ENCODE measurements at places on chromosomes 16 and 17.
A peak's percentile ranks its signal among the peaks of the same experiment; 100 is the strongest.

DNA sequence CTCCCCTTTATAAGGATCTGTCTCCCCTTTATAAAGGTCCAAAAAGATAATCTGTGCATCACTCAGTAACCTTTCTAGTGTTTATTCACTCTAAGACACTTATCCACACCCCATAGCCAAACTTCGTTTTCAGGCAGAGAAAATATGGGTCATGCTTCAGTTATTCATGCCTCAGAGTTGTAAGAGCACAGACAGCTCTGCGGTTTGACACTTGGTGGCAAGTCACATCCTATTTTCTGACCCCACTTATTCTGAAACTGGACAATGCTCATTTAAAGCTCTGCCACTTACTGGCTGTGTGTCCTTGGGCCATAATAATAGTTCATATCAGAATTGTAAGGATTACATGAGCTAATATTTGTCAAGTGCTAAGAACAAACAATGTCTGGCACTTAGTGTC, 2.0 kb upstream of the KRTAP2-1 start:
- DNase-seq = no peak

DNA sequence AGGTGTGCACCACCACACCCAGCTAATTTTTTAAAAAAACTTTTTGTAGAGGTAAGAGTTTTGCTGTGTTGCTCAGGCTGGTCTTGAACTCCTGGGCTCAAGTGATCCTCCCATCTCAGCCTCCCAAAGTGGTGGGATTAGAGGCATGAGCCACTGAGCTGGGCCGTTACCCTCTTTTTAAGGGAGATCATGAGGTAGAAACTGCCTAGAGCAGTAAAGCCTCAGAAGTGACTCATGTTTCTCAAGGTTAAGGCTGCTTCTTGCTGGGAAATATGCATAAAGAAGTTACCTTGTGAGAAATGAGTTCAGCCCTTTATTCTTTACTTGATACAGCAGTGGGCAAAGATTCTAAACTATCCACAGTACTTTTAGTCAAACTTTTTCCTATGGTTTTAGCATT, 38.2 kb downstream of the GRB2 start:
- peak; percentile 30 for DNase-seq

DNA sequence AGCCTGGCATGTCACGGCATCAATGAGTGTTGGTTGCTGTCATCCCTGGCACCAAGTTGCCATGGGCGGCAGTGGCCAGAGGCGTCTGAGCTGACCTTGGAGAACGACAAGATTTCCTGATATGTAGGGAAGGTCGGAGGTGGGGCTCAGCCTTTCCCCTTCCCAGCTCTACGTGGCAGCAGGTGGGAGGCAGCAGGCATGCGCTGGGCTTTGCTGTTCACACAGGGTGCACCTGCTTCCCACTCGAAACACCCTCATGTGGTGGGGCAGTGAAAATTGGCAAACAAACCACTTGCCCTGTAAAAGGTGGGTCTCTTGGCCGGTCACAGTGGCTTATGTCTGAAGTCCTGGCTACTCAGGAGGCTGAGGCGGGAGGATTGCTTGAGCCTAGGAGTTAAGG, 12.3 kb upstream of the TFAP4 start:
- no peak for DNase-seq

- no peak for DNase-seq
Observed at GRCh38 chr16:51151961-51152663, 1.0 kb upstream of the SALL1 start.

DNA sequence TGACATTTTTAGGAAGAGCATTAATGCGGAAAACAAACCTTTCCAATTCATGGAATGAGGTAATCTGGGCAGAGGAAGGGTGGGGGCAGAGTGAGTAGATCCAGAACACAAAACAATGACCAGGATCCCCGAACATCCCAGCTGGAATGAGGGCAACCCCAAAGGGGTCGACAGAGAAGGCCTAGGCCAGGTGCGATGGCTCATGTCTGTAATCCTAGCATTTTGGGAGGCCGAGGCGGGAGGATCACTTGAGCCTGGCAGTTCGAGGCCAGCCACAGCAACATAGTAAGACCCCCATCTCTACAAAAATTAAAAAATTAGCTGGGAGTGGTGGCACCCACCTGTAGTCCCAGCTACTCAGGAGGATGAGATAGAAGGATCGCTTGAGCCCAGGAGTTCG, 64.7 kb downstream of the ZFHX3 start:
- no peak for DNase-seq

- no peak for DNase-seq
Observed at GRCh38 chr16:626787-627453, 3.9 kb upstream of the WFIKKN1 start.

DNA sequence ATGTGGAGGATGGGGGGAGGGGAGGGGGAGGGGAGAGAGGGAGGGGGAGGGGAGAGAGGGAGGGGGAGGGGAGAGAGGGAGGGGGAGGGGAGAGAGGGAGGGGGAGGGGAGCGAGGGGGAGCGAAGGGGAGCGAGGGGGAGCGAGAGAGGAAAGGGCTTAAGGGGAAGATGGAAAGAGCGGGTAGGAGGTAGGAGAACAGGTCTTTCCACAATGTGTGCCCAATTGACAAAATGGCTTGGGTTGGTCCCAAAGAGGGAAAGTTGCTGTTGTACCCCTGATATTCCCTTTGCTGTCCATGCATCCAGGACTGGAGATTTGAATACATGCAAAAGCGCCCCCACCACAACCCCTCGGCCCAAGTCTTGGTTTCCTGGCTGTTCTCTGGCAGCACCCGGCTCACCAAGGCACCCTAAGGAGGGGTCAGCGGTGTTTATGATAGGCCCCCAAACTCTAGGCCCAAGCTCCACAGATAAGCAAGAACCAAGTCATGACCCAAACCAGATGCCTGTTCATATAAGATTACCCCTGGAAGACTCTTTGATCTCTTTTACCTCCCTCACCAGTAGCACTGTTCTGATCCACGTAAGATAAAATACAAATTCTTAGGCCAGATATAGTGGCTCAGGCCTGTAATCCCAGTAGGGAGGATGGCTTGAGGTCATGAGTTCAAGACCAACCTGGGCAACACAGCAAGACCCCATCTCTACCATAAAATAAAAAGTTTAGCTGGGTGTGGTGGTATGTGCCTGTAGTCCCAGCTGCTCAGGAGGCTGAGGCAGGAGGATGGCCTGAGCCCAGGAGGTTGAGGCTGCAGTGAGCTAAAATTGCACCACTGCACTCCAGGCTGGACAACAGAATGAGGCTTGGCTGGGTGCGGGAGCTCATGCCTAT, 119.6 kb downstream of the ZFHX3 start:
- DNase-seq = no peak

DNA sequence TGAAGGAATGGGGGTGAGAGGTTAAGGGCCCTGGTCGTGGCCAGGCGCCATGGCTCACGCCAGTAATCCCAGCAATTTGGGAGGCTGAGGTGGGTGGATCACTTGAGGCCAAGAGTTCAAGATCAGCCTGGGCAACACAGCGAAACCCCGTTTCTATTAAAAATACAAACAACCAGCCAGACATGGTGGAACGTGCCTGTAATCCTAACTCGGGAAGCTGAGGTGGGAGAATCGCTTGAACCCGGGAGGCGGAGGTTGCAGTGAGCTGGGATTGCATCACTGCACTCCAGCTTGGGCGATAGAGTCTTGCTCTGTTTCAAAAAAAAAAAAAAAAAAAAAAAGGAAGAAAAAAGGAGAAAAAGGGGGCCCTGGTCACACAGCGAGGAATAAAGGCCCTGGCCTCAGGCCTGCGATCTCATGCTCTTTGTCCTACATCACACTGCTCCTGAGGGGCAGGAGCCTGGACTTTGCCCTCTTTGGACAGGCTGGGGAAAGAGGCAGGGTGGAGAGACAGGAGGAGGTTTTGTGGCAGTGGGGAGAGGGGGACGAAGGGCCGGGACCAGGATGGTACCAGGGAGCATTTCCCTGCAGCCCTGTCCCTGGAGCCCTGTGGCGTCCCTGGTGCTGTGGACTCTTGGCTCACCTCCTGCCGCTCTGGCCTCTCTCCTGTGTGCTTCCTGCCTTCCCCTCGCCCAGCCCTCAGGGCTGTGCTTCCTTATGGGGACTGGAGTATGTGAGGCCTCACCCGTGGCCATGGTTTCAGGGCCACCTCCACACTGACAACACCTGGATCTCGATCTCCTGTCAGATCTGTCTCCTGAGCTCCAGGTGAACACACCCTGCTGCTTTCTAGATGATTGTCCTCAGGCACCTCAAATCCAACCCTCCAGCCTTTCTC, 19.7 kb upstream of the SLC25A19 start:
- DNase-seq = no peak

DNA sequence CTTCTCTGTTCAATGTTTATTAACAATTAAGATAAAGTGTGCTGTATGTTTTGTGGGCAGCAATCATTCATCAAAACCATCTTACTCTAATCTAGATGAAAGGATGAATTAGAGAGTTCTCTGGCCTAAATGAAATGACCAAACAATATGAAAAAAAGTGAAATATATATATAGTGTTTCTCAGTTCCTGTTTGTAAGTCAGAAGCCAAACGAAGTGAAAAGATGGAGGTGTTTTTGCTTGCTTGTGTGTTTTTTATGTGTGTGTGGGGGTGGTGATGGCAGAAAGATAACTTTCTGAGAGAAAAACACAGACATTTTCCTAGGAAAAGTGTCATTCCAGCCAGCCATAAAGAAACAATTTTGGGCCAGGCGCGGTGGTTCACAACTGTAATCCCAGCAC, 138.6 kb downstream of the CDH8 start:
- DNase-seq = no peak

DNA sequence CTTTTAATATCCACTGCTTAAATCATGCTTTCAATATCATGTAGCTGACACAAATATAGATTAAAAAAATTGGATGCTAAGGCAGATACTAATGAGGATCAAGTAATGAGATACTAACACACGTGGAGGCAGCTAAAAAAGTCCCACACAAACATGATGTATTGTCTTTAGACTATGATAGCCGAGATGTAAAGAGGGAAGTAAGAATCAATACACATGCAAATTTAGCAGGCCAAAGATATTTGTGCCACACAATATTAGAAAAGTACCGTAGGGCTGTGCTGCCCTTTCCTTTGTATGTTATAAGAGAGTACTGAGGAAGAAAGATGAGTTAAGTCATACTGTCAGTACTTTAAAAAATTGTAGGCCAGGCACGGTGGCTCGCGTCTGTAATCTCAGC, 51.4 kb upstream of the STAC2 start:
- DNase-seq = no peak

DNA sequence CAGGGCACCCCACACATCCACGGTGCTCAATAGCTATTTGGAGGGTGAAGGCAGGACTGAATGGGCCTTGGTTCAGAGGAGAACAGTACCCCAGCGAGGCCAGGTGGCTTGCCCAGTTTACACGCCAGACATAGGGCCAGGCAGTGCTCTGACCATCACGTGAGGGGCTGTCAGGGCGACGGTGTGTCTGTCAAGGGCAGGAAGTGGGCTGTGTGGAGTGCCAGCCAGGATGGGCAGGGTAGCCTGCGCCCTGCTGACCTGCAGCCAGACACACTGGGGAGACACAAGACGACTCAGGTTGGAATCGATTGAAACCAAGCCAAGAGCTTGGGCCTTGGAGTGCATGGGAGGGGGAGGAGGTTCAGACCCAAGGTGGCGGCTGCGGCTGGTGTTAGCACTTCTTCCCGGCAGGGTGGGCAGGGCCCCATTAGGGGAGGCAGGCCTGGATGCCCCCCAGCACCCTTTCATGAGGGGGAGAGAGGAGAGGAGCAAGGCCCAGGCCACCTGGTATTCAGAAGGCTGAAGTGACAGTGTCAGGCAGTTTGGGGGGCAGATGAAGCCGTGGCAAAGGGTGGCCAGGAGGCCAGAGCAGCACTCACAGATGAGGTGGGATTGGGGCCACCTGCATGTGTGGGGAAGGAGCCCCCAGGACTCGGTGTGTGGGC, 68.2 kb downstream of the SREBF1 start:
- DNase-seq = no peak

DNA sequence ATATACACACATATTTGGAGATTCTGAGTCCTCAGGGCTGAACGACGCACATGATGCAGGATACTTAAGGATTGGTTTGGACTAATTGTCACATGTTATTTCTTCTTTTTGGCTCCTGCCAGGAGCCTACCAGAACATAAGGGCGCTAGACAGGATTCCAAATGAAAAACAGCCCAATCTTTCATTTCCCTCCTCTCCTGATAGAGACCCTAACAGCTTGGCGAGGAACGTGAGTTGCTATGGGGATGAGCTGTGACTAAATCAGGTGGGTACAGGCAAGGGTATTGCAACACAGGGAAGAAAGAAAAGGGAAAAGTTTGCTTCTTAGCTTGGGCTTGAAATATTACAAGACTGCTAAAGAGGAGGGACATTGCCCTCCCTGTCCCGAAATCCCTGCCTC, 109.9 kb downstream of the AIPL1 start:
- no peak for DNase-seq

DNA sequence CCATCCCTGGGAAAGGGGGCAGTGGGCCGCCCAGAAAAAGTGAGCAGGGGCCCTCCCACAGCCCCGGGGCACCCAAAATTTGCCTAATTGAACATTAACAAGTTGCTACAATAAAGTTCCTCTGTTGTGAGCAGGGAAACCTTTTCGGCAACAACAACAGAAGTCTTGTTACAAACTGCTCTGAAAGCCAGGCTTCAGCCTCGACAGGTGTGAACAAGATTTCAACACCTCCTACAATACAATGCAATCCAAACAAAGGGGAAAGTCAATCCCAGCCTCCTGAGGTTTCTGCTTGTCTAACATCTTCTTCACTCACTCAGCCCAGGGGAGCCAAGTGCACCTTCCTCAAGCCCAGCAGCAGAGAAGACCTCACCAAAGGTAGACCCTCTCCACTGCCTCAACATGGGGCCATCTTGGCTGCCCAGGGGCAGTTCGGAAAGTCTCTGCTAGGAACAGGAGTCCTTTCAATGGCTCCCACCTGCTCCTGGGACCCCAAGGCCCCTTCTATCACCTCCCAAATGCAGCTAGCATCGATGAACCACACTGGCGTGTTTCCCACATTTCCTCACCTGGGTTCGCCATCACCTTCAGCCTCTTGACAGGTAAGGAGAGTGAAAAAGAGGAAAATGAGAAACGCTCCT, 19.1 kb downstream of the ZFHX3 start:
- DNase-seq = no peak

DNA sequence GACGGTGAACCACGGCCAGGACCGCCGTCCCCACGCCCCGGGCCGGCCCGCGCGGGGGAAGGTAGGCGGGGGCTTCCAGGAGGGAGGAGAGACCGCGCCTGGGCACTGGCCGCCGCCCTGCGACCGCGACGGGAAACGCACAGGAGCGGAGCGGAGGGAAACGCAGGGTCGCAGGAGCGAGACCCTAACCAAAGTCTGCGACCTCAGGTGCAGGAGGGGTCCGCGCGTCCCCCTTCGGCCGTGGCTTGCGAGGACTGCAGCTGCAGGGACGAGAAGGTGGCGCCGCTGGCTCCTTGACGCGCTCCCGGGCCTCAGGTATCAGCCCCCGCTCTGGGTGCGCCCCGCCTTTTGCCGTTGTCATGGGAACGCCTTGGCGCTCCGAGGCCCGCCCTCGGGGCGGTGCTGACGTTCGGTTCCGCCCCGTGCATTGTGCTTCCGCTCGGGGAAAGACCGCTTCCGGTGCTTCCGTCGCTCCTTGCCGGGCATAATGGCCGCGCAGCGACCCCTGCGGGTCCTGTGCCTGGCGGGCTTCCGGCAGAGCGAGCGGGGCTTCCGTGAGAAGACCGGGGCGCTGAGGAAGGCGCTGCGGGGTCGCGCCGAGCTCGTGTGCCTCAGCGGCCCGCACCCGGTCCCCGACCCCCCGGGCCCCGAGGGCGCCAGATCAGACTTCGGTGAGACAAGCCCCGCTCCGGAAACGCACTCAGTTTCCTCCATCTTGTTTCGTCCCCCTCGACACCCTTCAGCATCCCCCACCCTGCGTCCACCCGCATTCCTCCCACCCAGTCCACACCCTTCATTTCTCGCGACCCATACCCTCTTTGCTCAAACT, at the start of gene OVCA2:
OVCA2 (plus strand) TSS at position 462 of the 829 bp plus-strand sequence; CDS start at position 488, 26 bp downstream.
- peak; percentile 97 for DNase-seq

GRCh38 chr16:62280506-62280905, 244.3 kb upstream of the CDH8 start:
- no peak for DNase-seq

Data from activated CD4-positive, alpha-beta T cell treated with anti-CD3 and anti-CD28 coated beads, Interleukin-2, amount 50 U/mL, for 16 hours (primary cell).